Activated T-helper 2 cell treated with anti-CD3 and anti-CD28 coated beads, Interferon-gamma antibody, Interleukin-2, Interleukin-4, amounts not matched to agents 10 μg/mL and 5 μg/mL and 100 μg/mL, durations not matched to agents 14 hours and 24 hours and 36 hours (primary cell): ENCODE measurements at places on chromosomes 16 and 17.
A peak's percentile ranks its signal among the peaks of the same experiment; 100 is the strongest.

DNA sequence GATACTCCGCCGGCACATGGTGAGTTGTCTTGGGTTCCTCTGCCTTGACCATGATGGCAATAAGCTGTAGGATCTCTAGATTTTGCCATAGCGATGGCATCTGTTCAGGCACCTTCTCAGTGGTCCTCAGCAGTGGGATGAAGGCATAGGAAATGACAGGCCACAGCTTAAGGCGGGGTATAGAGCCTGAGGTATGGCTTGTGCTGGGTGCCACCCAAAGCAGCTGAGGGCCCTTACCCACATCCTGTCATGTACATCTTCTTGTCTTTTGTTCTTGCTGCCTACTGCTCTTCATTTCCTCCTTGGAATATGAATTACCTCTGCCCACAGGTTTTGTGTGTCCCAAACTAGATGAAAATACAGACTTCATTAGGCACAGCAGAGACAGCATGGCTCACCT is 29.5 kb downstream of the KAT7 start:
- DNase-seq, result peak; percentile 46

GRCh38 chr16:59336136-59336695 is 602.1 kb upstream of the GOT2 start:
- no peak for DNase-seq

GRCh38 chr17:5757314-5757907 is 173.1 kb upstream of the NLRP1 start:
- no peak for DNase-seq

DNA sequence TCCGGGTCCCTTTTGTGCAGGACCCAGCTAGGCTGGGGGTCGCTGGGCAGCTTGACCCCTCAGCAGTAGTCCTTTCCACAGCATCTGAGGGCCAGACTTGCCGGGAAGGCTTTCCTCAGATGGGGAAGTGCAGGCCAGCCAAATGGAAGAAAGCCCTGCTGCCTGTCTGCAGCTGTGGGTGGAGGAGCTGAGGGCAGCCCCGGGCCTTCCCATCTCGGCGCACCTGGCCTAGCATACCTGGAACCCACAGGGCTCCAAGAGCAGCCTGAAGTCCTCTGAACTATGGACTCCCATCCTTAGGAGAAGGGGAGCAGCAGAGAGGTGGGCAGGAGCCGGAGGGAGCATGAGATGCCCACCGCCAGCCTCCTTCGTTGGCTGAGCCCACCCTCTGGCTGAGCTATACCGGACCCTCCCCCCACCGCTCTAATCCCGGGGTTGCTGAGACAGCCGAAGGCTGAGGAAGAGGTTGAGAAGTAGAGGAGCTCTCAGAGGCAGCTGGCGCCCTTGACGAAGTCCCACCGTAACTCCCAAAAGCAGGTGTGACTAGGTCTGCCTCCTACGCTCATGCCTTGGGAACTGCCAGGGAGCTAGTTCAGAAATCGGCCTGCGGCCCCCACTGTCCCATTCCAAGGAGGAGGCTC is 13.2 kb downstream of the UBALD2 start:
- DNase-seq, result no peak

GRCh38 chr17:204427-205147 is 23.1 kb upstream of the DOC2B start:
- DNase-seq, result no peak

DNA sequence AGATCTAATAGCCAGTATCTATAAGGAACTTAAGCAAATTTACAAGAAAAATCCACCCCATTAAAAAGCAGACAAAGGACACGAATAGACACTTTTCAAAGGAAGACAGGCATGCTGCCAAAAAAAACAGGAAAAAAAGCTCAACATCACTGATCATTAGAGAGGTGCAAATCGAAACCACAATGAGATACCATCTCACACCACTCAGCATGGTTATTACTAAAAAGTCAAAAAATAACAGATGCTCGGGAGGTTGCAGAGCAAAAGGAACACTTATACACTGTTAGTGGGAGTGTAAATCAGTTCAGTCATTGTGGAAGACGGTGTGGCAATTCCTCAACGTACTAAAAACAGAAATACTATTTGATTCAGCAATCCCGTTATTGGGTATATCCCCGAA is 9.6 kb downstream of the STX8 start:
- DNase-seq, result no peak

DNA sequence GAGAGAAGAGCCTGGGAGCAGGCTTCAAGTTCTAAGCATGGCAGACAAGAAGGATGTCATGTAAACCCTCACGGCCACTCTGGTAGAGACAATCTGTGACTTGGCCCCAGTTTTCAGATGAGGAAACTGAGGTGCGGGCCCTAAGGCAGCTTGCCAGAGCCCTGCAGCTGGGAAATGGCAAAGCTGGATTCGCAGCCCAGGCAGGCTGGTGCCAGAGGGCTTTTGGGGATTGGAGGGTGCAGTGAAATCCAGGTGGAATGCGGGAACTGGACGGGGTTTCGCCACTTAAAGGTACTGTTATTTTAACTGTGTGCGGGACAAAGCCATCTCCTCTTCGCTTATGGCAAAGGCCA is 477 bp upstream of the OSGIN1 start:
- DNase-seq, result no peak

GRCh38 chr16:391885-392335 is 5.1 kb upstream of the NME4 start:
- peak; percentile 56 for DNase-seq

GRCh38 chr17:5711344-5711743 is 127.0 kb upstream of the NLRP1 start:
- DNase-seq, result no peak

GRCh38 chr17:47888293-47888692 is 7.7 kb upstream of the SP2 start:
- no peak for DNase-seq

DNA sequence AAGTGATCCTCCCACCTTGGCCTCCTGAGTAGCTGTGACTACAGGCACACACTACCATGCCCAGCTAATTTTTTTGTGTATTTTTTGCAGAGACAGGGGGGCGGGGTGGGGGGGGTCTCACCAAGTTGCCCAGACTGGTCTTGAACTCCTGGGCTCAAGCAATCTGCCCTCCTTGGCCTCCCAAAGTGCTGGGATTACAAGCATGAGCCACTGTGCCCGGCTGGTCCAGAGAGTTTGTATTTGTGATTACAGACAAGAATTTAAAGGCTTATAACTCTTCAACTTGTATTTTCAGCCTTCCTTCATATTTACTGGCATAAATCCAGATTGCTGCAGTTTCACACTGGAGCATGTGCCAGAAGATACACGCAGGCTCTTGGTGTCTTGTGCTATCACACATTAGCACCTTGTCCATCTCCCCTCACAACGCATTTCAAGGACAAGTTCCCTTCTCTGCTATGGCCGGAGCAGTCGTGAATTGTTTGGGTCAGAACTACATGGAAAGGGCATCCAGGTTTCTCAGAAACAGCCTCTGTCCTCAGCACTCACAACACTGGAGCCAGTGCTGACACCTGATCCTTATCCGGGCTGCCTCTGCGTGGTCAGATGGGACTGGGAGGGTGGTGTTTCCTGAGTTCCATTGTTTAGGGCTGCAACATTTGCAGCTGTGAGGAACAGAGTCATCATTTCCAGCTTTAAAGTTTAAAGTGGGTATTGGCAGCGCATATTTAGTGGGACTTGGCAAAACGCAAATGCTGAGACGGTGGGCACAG is 28.1 kb downstream of the WSCD1 start:
- DNase-seq, result no peak

- no peak for DNase-seq
Measured at GRCh38 chr16:52318302-52319009, 228.5 kb downstream of the TOX3 start.

DNA sequence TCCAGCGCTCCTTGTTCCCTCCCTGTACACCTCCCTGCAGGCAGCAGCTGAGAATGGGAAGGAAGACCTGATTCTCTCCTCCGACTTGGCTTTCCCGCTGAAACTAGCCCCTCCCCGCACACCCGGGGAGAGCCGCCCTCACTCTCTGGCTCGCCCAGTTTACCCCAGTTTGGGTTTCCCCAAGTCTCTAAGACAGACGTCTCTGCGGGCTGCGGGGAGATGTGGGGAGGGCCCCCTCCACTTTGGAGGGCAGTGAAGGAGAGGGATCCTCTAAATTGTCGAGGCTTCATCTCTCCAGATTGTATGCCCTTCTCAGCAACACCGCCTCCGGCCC is 797 bp downstream of the GRB7 start:
- peak; percentile 36 for DNase-seq

DNA sequence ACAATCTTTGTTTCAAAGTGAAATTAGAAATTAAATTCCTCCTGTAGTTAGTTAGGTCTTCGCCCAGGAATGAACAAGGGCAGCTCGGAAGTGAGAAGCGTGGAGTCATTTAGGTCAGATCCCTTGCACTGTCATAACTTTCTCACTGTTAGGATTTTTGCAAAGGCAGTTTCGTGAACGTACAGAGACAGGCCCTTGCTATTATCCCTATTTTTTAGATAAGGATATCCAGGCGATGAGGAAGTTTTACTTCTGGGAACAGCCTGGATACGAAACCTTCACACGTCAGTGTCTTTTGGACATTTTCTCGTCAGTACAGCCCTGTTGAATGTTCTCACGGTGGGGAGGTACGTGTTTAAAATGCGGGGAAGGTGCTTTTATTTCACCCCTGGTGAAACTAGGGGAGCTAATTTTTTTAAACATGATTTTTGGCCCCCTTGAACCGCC is 318 bp upstream of the RBL2 start:
- no peak for DNase-seq

GRCh38 chr16:30641378-30641982 is 9.3 kb upstream of the PRR14 start:
- no peak for DNase-seq

- DNase-seq, result no peak
Measured at GRCh38 chr17:300881-301280, 51.7 kb downstream of the RPH3AL start.

DNA sequence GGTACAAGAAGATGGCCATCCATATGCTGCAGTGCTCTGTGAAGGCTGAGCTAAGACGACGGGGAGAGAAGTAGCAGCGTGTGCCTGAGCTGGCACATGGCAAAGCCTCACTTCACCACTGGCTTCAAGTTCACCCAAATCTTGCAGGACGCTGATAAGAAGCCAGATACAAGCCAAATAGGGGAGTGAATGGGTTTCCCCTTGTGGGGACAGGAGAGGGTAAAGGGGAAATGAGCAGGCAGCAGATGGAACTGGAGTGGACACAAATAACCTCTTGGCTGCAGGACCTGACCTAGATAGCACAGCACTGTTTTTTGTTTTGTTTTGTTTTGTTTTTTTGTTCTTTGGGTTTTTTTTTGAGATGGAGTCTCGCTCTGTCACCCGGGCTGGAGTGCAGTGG is 21.0 kb upstream of the PITPNA start:
- DNase-seq, result no peak

DNA sequence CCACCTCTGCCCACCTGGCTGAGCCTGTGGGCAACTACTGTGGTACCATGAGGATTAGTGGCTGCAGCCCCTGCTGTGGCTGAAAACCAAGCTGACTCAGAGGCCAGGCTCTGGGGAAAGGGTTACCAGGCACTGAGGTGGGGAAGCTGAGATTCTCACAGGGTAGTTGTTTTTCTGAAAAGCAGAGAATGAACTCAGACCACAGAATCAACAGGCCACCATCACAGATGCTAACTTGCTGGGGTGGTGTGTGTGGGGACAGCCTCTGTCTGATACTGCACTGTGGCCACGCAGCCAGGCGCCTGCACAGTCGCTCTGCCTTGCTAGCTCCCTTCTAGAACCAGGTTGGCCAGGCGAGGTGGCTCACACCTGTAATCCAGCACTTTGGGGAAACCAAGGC is 28.8 kb downstream of the NPLOC4 start:
- DNase-seq, result no peak

DNA sequence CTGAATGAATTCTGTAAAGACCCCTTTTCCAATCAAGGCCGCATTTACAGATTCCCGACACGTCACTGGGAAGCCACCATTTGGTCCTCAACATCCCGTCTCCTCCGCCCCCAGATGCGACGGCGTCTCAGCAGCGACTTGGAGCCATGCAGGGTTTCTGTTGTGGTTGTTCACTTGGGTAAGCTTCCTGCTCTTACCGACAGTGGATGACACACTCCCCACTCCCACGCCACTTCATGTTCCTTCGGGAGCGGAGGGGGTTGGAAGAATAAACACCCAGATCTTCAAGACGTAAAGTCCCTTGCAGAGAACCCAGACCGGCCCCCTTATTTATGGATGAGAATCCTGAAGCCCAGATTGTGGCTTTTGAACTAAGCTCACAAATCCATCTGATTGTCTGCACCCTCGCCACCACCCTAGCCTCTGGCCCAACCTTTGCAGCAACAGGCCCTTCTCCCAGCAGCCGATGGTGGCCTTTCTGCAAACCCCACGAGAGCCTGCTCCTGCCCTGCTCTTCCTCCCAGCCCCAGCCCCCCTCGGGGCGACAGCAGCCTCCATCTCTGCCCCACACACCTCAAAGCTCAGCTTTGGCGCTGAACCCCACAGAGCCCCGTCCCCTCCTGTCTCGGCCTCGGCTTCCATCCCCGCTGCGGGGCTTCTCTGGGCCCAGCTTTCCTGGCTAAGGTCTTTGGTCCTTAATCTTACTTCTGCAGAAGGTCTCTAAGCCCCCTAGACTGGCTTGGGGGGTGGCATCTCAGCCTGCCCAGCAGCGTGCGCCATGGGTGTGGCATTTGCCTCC is 19.0 kb upstream of the OSGIN1 start:
- no peak for DNase-seq

DNA sequence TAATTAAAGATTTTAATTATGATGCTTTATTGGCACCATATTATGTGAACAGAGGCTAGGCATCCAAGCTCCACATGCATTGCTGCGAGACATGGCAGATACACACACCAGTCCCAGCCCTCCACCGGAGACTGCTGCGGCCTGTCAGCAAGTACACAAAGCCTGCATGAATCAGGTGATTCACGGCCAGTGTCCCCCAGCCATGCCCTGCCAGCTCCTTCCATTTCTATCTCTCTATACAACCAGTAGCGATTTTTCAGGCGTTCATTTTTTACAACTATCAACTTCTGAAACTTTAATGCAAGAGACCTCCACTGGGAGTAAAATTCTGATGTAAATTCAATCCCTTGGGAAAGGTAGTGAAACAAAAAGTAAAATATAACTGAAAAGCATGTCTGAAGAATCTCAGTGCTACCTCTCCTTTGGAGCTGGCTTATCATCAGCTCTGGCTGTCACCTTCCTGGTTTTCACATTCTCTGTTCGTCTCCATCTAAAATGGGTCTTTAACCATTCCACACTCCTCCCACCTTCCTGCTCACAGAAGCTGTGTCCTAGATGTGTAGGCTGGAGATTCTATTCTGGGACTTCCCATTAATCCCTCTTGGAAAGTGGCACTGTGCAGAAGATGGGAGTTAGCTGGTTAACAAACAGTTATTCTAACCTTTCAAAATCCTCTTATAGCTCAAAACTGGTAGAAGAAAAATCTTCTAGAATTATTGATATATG is 32.2 kb downstream of the HS3ST3A1 start:
- no peak for DNase-seq

- DNase-seq, result no peak
Measured at GRCh38 chr17:80212511-80212910, 7.6 kb downstream of the SGSH start.

GRCh38 chr17:65104541-65104940 is 32.6 kb upstream of the RGS9 start:
- no peak for DNase-seq

DNA sequence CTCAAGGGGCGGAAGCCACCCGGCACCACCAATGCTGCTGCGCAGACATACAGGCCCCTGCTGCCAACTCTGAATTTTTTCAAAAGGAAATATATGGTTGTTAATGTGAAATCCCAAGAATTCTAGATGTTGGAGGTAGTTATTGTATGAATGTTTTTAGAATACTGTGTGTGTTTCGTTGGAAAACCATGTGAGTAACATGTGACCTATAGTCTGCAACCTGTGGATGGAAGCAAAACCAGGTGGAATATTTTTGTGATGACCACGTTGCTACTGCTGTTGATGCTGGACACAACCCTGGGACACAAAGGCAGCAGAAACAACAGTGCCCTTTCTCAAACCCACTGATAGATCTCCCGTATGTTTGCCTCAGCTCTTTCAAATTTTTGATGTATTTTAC is 376.3 kb upstream of the SALL1 start:
- no peak for DNase-seq
